CD4-positive, alpha-beta T cell (primary cell): ENCODE measurements at places on chromosomes 1 and 21.

GRCh38 chr1:33429856-33430691 lies 821 bp downstream of the PHC2 start:
- DNase-seq: no peak

DNA sequence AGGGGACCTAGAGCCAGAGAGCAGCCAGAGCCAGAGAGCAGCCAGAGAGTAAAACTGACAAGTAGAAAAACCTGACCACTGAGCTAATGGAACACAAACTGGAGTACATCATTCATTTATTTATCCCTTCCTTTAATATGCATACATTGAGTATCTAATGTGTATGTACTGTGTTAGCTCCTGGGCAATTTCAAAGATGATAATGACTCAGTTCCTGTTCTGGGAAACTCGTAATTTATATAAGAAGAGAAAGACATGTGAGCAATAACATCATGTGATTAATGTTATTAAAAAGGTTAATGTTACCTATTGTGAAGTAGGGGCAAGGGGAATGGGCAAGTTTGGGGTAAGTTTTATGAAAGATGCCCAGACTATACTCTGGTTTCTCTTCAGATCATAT lies 199.9 kb downstream of the TNR start:
- DNase-seq: no peak

DNA sequence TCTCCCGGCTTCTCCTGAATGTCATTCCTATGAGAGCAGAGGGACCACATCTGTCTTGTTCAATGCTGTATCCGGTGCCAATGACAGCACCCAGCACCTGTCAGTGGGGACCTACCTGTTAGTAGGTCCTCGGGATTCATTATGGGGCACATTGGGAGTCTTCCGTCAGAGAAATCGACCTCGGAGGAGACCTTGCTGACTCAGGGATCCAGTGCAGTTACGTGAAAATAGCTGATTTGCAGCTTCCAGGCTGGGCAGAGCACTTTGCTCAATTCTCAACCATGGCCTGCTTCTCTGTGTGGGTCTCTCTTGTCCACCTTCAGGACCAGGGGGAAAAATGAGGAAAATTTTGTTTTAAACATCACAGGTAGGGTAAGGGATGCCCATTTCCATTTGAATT lies 130.2 kb downstream of the PRDM2 start:
- DNase-seq: no peak

DNA sequence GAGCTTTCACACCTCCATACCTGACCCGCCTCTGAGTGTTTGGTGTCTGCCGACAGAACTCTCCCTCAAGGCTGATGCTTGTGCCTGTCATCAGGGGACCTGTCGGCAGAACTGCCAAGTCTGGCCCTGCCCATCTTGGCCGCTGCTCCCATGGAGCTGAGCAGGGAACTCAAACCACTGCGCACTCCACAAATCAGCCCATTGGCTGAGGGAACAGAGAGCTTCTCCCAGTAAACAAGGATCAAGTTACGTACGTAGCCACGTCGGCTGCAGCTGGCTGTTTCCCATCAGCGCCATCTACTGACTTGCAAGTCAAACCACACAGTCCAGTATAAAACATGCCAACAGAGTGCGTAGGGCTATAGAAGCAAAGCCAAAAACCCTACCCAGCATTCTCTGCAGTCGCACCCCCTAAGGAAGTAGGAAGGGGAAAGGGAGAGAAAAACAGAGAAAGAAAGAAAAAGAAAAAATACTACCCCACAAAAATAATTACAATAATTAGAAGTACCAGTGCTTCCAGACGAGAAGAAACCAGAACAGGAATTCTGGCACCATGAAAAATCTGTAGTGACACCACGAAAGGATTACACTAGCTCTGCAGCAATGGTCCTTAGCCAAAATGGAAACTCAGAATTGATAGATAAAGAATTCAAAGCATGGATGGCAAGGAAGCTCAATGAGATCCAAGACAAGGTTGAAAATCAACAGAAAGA lies 13.1 kb downstream of the KRTAP13-1 start:
- no peak for DNase-seq

DNA sequence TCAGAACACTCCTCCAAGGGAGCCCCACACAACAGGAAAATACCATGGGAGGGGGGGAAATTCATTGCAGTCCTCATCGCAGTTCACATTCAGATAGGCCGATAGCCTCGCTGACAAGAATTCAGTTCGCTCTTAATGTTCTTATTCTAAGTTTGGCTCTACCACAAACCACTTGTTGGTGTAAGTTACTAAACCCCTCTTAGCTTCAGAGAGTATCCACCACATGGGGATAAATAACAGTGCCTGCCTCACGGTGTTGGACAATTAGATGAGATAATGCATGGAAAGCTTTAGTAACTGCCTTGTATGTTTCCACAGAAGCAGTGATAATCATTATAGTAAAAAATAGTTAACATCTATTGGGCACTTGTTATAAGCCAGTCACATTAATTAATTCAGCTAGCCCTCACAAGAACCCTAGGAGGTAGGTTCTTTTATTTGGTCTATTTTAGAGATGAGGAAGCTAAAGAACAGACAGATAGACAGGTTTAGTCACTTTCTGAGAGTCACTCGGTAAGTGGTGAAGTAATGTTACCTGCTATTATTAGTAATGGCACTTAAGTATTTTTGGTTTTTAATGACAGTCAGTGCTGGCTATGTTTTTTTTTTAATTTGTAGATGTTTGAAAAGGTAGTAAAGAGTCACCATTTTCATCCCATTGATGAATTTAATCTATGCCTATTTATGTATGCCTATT lies 10.1 kb downstream of the VAV3 start:
- no peak for DNase-seq

- DNase-seq: no peak
Measured at GRCh38 chr1:204271970-204272369, 58.2 kb upstream of the GOLT1A start.

DNA sequence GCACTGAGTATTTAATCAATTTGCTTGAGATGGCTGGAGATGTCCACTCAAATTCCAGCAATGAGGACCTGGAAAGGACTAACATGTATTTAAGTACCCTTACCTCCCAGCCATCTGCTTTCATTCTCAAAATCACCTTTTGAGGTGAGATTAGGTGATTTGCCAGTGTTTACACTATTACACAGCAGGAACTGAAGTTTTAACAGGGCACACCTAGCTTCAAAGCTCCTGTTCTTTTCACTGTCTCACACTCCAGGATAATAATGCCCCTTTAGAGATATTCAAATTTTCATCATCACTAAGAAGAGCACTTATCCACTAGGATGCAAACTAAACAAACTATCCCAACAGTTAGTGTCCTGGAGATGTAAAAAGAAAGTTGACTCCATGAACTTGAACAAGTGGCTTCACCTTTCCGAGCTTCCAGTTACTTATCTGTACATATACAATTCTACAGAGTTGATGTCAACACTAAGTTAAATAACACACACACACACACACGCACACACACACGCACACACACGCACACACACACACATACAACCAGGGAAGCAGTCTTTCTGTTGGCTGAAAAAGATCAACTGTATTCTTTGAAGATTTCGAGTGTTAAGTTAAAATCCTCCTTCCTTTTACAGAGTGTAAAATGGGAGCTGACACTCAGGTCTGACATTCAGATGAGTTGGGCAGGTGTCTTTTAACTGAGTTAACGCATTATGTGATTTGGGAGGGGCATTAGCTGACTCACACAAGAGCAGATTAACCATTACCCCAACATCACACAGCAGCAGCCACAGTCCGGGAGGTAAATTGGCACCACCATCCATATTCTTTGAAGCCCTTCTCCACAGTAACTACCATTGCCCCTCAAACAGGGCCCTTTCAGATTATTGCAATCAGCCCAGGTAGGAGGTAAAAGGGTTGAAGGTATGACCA lies 15.5 kb upstream of the JAK1 start:
- no peak for DNase-seq

DNA sequence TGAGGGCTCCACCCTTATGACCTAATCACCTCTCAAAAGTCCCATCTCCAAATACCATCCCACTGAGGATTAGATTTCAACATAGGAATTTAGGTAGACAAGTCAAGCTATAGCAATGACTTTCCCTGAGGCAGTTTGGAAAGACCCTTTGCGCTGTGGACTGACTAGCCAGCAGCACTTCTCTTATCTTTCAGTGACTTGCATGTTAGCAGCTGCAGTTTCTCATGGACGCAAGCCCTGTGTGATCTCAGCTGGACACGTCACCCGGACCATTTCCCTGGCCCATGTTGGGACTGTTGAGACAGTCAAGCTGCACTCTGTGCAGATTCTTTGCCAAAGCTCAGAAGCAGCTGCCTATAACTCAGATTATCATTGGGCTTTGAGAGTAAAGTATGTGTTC lies 408.1 kb upstream of the USP24 start:
- no peak for DNase-seq
